Iris pigment epithelial cell (primary cell): ENCODE measurements at places on chromosomes 6 and 20.

DNA sequence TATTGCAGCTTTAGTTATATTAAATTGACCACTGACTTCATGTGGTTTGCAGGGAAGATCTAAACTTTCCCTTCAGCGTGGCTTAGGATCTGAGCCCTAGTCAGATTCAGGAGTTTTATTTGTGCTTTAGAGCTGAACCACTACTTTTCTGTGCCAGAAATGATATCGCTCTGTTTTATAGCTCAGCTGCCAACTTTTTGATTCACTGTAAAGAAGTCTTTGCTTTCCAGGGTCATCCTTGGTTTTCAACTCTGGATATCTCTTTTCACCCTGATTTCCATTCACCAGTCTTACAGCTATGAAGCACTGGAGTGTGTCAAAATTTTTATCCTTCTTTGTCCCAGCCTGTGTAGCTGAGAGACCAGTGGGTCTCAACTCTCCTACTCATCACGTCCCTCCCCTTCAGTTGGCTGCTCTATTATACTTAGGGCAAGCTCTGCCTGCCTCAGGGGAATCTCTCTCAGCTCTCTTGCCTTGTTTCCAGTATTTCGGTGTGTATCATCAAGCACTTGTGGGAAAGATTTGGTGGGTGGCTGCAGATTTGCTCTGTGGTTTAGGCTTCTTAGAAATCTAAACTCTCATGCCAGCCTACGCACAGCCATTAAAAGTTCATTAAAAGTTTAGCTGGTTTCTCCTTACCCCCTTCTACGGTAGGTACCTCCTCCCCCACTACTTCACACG lies 425.5 kb downstream of the TENT5A start:
- DNase-seq: no peak

GRCh38 chr20:49682798-49683197 lies 30.9 kb downstream of the B4GALT5 start:
- DNase-seq: no peak

GRCh38 chr20:32521780-32522525 lies 63.2 kb downstream of the NOL4L start:
- DNase-seq: peak; percentile 57

DNA sequence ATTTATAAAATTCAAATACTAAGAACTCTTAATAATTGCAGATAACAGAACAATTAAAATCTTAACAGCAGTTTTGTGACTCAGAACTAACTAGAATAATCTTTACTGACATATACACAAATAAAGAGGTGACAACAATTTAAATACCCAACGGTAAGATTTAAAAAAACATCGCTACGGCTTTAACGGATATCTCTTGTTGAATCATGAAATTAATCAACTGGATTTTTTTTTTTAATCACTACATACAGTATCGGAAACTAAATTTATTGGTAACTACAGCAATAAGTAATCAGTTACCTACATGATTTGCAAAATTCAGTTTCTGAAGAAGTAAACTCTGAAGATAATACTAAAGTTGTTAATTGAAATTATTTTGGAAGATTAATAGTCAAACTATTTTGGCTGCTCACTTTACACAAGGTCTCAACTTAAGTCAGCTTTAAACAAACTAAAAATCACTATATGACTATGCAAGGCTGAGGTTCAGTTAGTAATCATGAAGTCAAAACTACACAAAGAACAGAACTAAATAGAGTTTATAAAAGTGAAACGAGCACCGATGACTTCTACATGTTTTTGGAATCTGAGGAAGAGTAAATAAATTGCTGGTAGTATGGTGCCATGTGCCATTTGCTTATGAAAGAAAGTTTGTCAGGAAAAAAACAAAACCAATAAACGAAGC lies 128.8 kb downstream of the HUS1B start:
- DNase-seq: no peak
